ENCODE measurements at places on chromosomes 4 and X.

GRCh38 chr4:20276848-20277247 lies 25.1 kb downstream of the SLIT2 start:
- DNase-seq = no peak

DNA sequence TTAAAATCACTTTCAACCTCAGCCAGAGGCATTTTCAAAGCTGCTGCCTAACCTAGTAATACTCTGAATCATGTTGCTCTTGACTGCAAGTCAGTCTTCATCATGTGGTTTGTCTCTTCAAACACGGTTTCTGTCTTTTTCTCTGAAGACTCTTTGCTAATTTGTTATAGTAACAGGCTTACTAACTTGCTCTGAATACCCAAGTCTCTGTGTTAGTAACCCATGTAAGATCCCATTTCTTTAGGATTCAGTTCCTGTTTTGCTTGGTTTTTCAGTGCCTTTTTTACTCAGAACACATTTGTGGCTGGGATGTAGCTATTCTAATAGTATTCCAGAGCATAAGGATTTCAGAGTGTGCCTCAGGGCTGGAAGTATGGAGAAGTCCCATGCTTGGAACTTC lies 1450.6 kb upstream of the IGFBP7 start:
- DNase-seq = no peak

- no peak for DNase-seq
Observed at GRCh38 chr4:161182913-161183312, 980.9 kb downstream of the FSTL5 start.

- no peak for DNase-seq
Observed at GRCh38 chr4:175413561-175413960, 398.5 kb downstream of the GPM6A start.

DNA sequence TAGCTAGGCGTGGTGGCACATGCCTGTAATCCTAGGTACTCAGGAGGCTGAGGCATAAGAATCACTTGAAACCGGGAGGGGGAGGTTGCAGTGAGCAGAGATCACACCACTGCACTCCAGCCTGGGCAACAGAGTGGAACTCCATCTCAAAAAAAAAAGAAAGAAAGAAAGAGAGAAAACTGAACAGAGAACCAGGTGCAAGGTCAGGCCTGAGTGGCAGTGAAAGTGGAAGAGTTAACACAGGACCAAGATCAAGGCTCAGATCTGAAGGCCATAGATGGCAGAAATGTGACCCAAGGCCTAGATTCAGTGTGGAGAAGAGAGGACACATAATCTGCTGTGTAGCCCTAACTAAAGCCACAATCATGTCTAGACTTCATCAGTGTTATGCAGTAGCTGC lies 4.9 kb upstream of the ZNF630 start:
- DNase-seq = no peak

GRCh38 chr4:76208005-76208765 lies 5.4 kb downstream of the SCARB2 start:
- peak; percentile 90 for DNase-seq

DNA sequence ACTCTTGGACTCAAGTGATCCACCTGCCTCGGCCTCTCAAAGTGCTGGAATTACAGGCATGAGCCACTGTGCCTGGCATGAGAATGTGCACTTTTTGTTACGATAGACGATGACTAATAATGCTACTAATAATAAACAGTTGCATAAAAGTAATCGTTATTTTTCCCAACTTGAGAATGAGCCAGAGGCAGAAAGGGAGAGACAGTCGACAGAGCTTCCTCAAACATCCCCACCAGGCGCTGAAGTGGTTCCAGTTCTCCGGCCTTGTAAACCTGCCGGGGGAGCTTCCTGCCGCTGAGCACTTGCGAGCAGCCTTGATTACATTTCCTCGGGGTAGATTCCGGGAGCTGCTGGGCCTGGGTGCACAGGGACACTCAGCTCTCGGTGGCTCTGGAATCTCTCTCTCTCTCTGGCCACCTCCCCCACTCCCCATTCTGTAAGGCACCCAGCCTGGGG lies 8.9 kb upstream of the HTRA3 start:
- DNase-seq = no peak

DNA sequence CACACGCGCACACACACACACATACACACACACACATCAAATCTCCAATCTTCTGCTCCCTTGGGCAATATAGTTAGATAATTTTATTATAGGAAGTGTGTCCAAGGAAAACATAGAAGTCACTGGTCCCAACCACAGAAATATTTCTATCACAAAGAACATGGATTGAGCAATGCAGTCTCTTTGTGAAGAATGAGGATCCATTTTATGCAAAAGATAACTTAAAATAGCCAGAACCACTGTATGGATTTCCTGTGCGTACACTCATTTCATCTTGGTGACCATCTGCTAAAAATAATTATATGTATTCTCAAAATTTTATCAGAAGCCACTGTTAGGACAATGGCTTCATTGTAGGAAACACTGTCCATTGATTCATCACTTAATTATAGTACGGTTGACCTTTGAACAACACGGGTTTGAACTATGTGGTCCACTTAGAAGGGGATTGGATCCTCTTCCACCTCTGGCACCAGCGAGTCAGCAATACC lies 169.6 kb upstream of the MXRA5 start:
- no peak for DNase-seq

All from Kasumi-1 (cell line).